ENCODE measurements at places on chromosomes 12 and 14. TPM values are rescaled to one million over a fixed set of nuclear protein-coding genes. Genes with fewer than 3 reads are reported as not detected.

The SEL1L gene
- 52.9 TPM for total RNA-seq

The GZMH gene
- 0.93 TPM for total RNA-seq

The KERA gene
- not detected for total RNA-seq

The RASSF8 gene
- 0.58 TPM for total RNA-seq

The KLRK1 gene
- total RNA-seq: 0.98 TPM

The JPH4 gene
- 1.6 TPM for total RNA-seq

The RERGL gene
- total RNA-seq: not detected

The KRT83 gene
- total RNA-seq: not detected

The ANO2 gene
- total RNA-seq: not detected

The TAS2R31 gene
- total RNA-seq: 5.3 TPM

DNA sequence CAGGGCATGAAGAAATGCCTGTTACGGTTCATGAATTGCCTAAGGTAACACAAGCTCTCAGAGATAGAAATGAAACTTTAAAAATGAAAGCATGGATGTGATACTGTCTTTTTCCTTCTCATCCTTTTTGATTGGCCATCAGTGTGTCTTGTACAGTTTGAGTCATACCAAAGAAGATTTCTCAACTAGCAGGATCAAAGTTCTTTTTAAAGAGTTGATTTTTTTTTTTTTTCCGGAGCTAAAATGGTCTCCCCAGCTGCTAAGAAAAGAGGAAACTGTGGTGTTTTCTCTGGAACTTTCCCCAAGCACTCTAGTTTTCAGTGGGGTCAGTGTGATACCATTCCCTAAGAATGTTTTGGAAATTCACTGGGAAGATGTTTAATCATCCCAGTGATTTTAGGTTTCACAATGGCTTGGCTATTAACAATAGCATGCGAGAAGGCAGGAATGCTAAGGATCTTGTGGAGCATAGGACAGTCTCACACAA lies 105.0 kb downstream of the ETNK1 start:
- DNase-seq: no peak

DNA sequence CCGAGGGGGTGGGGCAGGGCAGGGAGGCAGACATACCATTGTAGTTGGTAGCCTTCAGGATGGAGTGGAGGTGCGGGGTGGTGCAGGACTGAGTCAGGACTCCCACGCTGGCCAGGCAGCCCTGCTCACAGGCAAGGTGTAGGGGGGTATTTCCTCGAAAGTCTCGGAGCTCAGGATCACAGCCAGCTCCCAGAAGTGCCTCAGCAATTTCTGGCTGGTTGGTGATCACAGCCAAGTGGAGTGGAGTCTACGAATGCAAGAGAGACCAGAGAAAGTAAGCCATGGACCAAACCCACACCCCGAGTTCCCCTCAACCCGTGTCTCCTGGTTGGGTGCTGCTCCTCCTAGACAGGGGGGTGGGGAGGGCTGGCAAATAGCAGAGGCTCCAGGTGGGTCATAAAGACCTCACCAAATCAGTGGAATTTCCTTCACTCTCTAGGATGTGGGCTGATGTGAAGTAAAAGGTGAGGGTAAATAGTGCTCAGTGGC lies 1.4 kb downstream of the NFKBIA start:
- peak; percentile 24 for DNase-seq

- no peak for DNase-seq
These were observed 277.6 kb downstream of the DPF3 start for GRCh38 chr14:72616294-72616693.

DNA sequence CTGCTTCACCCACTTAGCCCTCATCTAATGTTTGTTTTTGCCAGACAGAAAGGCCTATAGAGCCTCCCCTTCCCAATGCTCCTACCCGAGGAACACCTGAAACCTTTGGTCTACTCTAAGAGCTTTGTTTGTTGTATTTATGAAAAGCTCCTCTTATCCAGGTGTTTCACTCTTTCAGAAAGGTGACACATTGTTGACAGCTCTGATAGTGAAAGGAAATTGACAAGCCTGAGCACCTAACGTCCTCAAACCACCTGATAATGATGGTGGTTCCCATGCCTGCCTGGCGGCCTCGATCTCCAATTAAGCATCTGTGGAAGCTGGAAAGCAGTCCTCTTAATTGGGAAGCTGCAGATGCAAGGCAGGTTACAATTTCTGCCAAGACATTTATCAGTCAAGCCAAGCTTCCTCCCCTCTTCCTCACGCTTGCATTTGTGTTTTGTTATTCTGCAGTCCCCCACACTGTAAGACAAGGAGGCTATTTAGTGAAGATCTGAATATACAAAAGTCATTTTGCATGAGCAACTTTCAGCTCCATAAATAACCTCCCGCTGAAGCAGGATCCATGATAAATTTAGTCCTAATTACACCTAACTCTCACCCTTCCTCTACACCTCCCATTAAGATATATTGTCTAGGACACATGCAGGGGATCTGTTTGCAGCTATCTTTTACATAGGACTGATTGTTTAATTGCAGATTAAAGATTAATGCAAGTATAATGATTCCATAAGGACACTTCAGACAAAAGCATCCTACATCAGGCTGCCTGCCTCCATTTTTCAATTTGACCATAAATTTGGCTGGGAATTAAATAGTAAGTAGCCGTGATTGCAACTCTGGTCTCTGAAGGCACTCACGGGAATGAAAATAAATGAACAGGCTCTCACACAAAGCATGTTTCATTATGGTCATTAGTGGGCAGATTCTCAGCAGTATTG lies 288.6 kb downstream of the PDZRN4 start:
- DNase-seq: no peak

GRCh38 chr12:112803620-112804282 lies 12.2 kb downstream of the RPH3A start:
- no peak for DNase-seq

DNA sequence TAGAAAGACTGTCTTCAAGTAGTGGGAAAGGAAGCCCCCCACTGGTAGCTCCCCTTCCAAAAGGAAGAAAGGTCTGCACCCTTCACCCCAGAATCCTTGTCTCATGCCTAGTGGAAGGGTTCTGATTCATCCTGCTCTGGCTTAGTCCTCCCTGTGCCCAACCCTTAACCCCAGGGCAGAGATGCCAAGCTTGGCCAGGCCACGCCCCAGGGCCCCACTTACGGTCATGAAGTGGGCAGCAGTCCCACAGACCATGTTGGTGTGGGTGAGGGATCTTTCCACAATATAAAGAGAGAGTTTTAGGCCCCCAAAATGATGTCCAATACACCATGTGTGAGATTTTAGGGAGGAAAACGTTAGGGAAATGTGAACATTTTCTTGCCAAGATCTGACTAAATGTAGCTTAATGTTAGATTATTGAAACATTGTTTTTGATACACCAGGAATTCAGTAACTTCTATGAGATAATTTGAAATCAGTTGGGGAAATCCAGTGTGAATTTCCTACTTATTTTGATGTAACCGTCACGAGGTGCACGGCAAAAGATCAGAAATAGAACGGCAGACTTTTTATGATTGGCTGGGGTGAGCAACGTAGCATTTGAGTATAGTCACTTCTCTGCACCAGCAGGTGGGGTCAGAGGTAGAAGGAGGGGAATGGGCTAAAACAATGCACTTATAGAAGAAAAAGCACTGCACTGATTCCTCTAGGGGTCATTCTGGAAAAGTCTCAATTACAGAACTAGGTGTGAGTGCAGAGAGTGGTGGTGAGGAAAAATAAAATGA lies 8.2 kb upstream of the SSPN start:
- no peak for DNase-seq

DNA sequence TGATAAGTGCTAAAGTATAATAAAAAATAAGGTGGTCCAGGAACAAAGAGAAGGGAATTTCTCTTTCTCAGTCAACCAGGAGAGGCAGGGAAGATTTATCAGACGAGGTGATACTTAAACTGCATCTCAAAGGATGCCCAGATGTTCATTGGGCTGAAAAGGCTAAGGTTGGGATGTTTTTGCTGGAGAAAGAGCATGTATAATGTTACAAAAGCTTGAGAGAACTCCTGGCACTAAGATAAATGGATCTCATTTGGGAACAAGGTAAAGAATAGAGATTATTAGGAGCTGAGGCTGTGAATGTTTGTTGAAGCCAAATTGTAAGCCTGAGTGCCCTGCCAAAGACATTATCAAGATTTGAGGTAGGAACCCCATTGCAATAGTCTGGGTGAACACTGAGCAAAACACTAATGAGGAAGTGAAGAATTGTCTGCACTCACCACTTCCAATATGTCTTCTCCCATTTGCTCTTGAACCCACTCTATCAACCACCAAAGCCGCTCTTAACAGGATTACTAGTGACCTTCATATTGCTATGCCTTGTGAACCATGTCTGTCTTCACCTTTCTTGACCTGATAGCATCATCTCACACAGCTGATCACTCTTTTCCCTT lies 149.0 kb upstream of the ARID2 start:
- no peak for DNase-seq

DNA sequence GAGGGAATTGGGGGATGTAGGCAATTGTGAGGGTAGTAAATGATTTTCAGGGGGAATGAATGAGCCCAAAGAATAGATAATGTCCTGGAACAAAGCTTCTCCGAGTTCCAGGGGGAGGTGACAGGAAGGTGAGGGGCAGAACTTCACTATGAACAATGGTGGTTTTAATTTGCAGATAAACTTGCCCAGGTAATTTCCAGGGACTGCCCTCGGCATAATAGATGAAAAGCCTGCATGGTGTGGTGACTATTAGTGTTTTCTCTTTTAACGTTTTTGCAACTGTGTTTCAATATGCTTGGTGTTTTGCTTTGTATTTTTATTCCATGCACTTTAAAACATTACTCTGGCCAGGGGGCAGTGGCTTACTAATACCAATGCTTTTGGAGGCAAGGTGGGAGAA lies 325.2 kb upstream of the RGS6 start:
- DNase-seq: no peak

DNA sequence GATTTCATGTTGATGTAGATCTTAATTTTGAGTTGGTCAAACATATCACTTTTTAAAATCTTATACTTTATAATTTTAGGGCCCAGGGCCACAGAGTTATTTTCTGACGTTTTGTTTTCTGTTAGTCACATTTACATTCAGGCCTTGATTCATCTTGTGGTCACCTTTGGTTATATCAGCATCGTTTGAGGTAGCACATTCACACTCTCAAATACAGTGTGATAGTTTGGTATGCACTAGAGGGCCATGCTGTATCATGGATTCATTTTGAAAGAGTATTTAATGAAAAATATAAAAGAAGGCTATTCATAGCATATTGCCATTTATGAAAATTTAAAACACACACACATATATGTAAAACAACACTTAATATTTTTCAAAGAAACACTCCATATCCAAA lies 274.6 kb downstream of the RAD51B start:
- DNase-seq: no peak

- DNase-seq: no peak
These were observed 134.6 kb upstream of the EVL start for GRCh38 chr14:99930420-99931274.

- no peak for DNase-seq
These were observed 3.5 kb downstream of the TBPL2 start for GRCh38 chr14:55436931-55437330.

GRCh38 chr14:30484976-30485375 lies 74.0 kb upstream of the G2E3 start:
- DNase-seq: no peak

GRCh38 chr14:94173471-94173884 lies 644 bp upstream of the PPP4R4 start:
- DNase-seq: no peak

DNA sequence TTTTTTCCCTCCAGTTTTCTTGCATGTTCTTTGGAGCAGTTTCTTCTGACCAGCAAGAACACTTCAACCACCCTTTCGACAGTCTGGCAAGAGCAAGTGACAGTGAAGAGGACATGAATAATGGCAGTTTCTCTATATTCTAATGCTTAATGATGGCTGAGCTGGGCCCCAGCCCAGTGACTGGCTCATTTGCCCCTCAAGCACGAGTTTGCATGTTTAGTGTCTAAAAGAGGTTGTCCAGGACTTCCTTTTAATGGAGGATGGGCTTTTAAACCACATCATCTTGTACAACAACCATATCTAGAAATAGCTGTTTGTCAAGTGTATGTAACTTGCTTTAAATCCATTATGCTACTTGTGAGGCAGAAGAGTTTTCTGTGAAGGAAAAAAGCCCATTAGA lies 28.4 kb downstream of the RAD9B start:
- DNase-seq: no peak

- DNase-seq: no peak
These were observed 126.0 kb upstream of the PZP start for GRCh38 chr12:9334041-9334692.

GRCh38 chr12:49647827-49648711 lies 24.7 kb downstream of the PRPF40B start:
- DNase-seq: no peak

DNA sequence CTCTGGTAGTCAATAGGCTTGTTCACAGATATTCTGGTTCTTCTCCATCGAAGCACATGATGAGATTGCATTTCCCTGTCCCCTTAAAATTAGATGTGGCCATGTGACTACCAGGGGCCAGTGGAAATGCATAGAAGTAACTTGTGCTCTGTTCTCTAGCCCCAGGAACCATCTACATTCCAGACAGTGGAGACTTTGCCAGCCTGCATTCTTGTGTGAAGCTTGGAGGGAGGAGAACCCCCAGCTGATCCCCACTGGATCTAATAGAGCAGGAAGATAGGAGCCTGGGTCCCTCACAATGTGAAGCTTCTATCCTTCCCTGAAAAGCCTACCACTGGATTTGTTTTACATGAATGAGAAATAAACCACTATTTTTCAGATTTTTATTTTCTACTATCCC lies 130.1 kb downstream of the KITLG start:
- DNase-seq: no peak

DNA sequence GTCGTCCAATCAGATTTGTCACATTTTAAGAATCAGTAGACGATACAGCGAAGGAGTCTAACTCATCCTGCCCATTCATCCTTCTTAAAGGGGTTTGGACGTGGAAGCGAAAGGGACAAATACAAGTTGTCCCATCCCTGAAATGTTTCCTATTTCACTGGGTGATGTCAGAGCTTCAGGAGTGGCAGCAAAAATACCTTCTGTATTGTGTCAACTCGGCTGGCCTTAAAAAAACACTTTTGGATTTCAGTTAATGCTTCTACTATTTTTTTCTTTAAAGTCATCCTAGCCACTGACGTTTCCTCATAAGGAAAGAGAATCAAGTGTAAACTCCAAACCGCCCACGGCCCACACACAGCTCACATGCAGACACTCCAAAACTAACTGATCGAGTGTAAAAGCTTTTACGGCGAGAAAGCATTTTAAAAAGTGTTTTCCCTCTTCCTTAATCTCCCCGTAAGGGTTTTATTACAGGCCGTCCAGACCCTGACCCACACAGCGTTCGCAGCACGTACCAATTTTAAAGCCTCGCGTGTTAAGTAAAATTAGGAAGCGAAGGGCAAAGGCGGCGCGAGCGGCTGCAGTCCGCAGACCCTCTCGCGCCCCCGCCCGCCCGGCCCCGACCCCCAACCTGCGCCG lies 593 bp downstream of the CFL2 start:
- no peak for DNase-seq
